Spinal cord (tissue), 10 donors: ENCODE measurements at places on chromosomes 1 and 21. TPM values are rescaled to one million over a fixed set of nuclear protein-coding genes. Genes with fewer than 3 reads are reported as not detected.

- DNase-seq, result no peak
Measured at GRCh38 chr1:31562707-31563360, 13.5 kb upstream of the TINAGL1 start.

- peak; percentile 41 for DNase-seq
Measured at GRCh38 chr1:41810446-41810845, 108.3 kb downstream of the HIVEP3 start.

DNA sequence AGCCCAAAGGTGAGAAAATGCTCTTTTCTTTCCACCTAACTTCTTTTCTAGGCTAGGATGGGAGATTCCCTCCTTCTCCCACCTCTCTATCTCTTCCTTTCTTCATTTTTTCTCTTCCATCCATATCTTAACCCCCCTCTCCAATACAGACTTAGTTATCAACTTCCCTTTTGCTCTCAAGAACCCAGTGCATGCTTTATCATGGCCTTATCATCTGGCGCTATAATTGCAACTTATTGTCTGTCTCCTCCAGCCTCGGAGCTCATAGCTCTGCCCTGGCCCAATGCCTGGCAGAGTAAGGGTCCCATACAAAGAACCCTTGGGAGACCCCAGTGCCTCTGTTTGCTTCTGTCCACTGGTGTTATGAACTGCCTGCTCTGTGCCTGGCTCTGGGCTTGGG, 71.0 kb upstream of the NFASC start:
- no peak for DNase-seq

GRCh38 chr1:242477944-242478343, 46.6 kb downstream of the PLD5 start:
- no peak for DNase-seq

- peak; percentile 56 for DNase-seq
Measured at GRCh38 chr1:245129319-245130240, 25.2 kb upstream of the KIF26B start.

- DNase-seq, result no peak
Measured at GRCh38 chr1:200857804-200858203, 15.0 kb upstream of the GPR25 start.

DNA sequence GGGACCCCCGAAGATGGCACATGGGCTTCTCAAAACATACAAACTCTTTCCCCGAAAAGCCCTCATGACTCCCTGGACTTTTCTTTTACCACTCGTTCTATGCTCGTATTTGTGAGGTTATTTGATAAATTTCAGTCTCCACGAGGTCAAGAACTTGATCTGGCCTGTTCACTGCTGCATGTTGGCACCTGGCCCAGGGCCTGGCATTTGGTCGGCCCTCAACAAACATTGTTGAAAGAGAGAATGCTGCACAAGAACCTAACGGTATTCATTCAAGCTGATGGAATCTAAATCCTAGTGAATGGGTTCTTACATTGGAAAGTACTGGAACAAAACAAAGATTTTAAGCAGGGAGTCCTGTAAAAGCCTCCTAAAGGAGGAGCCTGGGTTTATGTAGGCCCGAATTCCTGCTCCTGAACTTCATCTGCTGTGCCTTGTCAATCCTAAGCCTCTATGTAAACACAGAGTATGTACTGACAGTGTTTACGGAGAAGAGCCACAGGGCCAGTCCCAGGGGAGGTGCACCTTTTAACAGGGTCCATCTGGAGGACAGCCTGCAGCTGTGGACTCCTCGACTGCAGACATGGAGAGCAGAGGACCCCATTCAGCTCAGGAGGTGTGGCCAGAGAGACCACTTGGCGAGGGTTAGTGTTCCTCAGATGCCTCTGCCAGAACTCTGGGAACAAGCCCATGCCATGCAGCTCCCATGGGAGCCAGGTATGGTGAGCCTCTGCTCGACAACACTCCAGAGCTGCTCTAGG, 46.9 kb downstream of the L1TD1 start:
- DNase-seq, result peak; percentile 56

Gene SPRR2G
- total RNA-seq, result not detected

Gene LCE2C
- total RNA-seq, result not detected

Gene HMCN1
- total RNA-seq, result 16.5 TPM

Gene MARK1
- total RNA-seq, result 19.4 TPM

Gene SLC35F3
- total RNA-seq, result 13.5 TPM

Gene CD5L
- 0.11 TPM for total RNA-seq

Gene C1orf94
- total RNA-seq, result 0.40 TPM

Gene APOBEC4
- 0.66 TPM for total RNA-seq

Gene CELA3A
- total RNA-seq, result not detected
